ENCODE measurements at places on chromosomes 11 and 22.

DNA sequence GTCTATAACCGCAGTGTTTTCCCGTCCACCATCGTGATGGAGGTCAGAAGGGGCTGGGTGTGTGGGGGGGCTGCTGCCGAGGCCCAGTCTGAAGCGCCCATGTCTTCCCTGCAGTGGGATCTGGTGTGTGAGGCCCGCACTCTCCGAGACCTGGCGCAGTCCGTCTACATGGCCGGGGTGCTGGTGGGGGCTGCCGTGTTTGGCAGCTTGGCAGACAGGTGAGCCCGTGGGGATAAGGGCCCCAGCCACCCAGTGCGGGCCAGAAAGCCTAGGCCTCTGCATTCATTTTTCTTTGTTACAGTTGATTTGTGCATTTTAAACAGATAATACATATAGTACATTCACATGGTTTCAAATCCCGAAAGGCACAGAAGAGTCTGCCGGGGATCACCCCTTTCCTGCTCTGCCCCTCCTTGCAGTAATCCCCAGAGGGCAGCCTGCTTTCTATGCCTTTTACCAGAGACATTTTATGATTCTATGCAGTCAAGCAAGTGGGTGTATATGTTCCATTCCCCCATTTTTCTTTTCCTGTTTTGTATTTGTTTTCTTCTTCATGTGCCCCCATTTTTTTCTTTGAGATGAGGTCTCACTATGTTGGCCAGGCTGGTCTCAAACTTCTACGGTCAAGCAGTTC is 32.6 kb downstream of the CAPN1 start:
- no peak for DNase-seq

GRCh38 chr11:7575841-7576725 is 62.3 kb downstream of the PPFIBP2 start:
- DNase-seq = peak; percentile 40

- peak; percentile 59 for DNase-seq
Measured at GRCh38 chr11:104410336-104410735, 246.4 kb upstream of the PDGFD start.

DNA sequence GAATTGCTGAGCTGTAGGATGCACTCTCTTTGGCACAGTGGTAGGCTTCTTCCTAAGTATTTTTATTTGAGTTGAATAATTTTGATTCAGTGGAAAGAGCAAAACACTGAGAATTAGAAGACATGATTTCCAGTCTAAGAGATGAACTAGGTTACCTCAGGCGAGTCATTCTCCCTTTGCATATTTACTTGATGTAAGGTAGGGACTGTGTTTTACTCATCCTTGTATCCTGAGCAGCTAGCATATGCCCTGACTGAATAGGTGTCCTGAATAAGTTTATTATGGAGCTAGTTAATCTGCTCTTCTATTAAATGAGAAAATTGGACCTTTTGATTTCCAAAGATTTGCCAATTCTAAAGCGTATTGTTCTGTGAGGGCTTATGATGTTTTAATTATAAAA is 50.7 kb downstream of the STIM1 start:
- peak; percentile 68 for DNase-seq

GRCh38 chr11:3092603-3093141 is 35.4 kb upstream of the CARS1 start:
- DNase-seq = no peak

DNA sequence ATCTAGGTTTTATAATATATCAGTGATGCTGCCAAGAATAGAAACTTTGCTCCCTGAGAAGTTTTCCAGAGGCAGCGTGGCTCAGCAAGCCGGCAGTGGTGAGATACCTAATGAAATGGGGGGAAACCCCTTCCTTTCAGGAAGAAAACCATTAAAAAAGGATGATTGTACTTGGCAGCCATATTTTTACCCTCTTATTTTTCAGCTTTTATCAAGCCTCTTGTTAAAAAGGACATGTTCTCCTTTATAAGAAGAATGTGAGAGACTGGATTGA is 9.0 kb upstream of the ME3 start:
- no peak for DNase-seq

DNA sequence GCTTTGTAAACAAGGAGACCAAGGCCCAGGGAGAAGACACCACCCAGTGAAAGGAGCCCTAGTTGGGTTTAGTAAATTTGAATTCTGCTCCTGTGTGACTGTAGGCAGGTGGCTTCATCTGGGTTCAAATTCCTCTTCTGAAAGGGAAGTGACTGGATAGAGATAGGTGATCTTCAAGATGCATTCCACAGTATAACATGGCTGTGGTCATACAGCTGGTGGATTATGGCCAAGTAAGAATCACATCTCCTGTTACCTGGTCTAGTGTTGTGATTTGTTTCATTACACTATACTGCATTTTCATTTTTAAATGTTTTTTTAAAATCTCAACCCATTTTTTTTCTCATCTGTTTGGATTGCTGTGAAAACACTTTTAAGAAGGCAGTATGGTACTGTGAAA is 58.0 kb upstream of the PICALM start:
- no peak for DNase-seq

DNA sequence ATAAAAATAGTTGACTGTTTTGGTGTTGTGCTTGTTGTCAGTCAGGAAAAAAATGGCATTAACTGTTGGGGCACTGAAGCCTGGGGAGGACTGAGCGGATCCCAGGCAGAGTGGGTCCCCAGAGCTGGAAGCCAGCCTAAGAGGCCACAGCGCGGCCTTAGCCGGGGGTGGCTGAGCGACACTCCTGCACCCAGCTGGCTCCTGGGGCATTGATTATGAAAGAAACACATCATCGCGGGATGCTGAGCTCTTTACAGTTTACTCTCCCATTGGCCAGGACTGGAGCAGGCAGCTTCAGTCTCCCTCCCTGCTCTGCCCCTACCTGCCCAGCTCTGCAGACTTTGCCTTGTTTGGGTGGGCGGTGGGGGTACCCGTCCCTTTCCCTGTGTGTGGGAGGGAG is 121.5 kb downstream of the ST3GAL4 start:
- no peak for DNase-seq

- DNase-seq = no peak
Measured at GRCh38 chr11:94271885-94272372, 32.5 kb upstream of the IZUMO1R start.

Data from renal cortical epithelial cell (primary cell).